ENCODE measurements at places on chromosomes 12 and 14. TPM values are rescaled to one million over a fixed set of nuclear protein-coding genes. Genes with fewer than 3 reads are reported as not detected.

The MUCL1 gene
- total RNA-seq: 4,156 TPM

The RASSF3 gene
- total RNA-seq: 28.4 TPM

The SYCP3 gene
- 0.16 TPM for total RNA-seq

The HCAR3 gene
- 0.96 TPM for total RNA-seq

The KRT74 gene
- not detected for total RNA-seq

The LRP1 gene
- total RNA-seq: 102 TPM

The FOXG1 gene
- not detected for total RNA-seq

The KRT2 gene
- not detected for total RNA-seq

The CLEC2B gene
- 18.4 TPM for total RNA-seq

The CSRP2 gene
- total RNA-seq: 23.3 TPM

The NR1H4 gene
- 0.15 TPM for total RNA-seq

The TMEM179 gene
- total RNA-seq: not detected

The RTL1 gene
- not detected for total RNA-seq

The CD4 gene
- 11.0 TPM for total RNA-seq

The OR2AP1 gene
- total RNA-seq: not detected

The MGST1 gene
- total RNA-seq: 702 TPM

The PAX9 gene
- total RNA-seq: 4.9 TPM

The DLK1 gene
- 1.2 TPM for total RNA-seq

The ANKRD33 gene
- not detected for total RNA-seq

The SLC10A1 gene
- total RNA-seq: not detected

The SLC24A4 gene
- 0.96 TPM for total RNA-seq

The SLC5A8 gene
- 0.29 TPM for total RNA-seq

The LRRC43 gene
- 2.3 TPM for total RNA-seq

The CD163L1 gene
- 3.5 TPM for total RNA-seq

The KCNC2 gene
- total RNA-seq: not detected

The IFNG-AS1 gene
- total RNA-seq: not detected

The PMCH gene
- not detected for total RNA-seq

The MARK3 gene
- 87.5 TPM for total RNA-seq

The MAP1LC3B2 gene
- total RNA-seq: 1.1 TPM

The FOXA1 gene
- 80.6 TPM for total RNA-seq

The APEX1 gene
- 150 TPM for total RNA-seq

The FGF23 gene
- total RNA-seq: not detected

The DRAM1 gene
- 31.2 TPM for total RNA-seq

The ISM2 gene
- 0.32 TPM for total RNA-seq

The AMDHD1 gene
- 2.8 TPM for total RNA-seq

The CLEC4E gene
- total RNA-seq: 2.3 TPM

The RAPGEF3 gene
- 87.8 TPM for total RNA-seq

The KRT72 gene
- not detected for total RNA-seq

The PIWIL1 gene
- total RNA-seq: not detected

The LHX5 gene
- not detected for total RNA-seq

The TOMM20L gene
- not detected for total RNA-seq

The TTC9 gene
- total RNA-seq: 3.9 TPM

The NFE2 gene
- total RNA-seq: 0.48 TPM

The DNM1L gene
- 84.0 TPM for total RNA-seq

The KLRD1 gene
- 0.96 TPM for total RNA-seq

The DEGS2 gene
- 1.1 TPM for total RNA-seq

The MYH6 gene
- total RNA-seq: not detected

The KLRB1 gene
- total RNA-seq: 0.66 TPM

The G2E3 gene
- 22.2 TPM for total RNA-seq

The C14orf132 gene
- 13.3 TPM for total RNA-seq

The PTHLH gene
- total RNA-seq: 2.4 TPM

The TCL1A gene
- not detected for total RNA-seq

The ACRBP gene
- total RNA-seq: 0.66 TPM

The RBP5 gene
- 1.1 TPM for total RNA-seq

The PRB2 gene
- total RNA-seq: not detected

The YBX3 gene
- 262 TPM for total RNA-seq
